ENCODE measurements at places on chromosomes 5 and 9.

DNA sequence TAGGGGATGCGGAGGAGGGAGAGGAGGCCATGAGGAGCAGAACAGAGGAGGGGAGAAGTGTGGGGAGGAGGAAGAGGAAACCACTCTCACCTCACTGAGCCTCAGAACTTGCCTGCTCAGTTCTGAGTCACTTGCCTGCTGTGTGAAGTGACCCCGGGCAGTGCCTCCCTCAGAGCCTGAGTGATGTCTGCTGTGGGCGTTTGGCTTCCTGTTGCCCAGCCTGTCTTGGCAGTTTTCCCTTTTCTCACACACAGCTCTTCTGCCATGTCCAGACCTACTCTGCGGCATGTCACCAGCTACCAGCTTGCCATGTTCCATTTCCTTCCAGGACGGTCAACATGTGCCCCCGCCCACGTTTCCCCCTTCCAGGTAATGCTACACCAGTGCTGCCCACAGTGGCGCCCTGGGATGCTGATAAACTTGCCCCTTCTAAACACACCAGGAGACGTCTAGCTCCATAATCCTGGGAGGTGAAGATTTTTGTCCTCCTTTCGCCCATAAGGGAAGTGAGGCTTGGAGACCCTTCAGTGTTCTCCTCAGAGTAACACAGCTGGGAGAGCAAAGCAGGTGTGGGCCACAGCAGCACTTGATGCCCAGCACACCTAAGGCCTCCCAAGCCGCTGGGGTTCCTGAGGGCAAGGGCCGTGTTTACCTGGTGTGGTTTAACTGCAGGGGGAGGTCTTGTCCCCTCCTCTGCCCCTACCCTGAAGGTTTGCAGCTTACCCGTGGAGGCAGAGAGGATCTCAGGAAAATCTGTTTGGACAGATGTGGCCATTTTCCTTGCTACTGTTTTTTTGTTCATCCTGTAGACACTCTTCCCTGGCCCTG lies 63.8 kb upstream of the RNF130 start:
- no peak overlapping the region for H3K4me3 ChIP-seq
- H3K4me1 ChIP-seq = peaks cover 10% of the 10 kb centered on the region
- H3K27me3 ChIP-seq = peaks cover 21% of the 10 kb centered on the region
- H3K36me3 ChIP-seq = peaks cover 4% of the 10 kb centered on the region
- no peak overlapping the region for H3K27ac ChIP-seq

GRCh38 chr9:36935768-36936497 lies 98.1 kb downstream of the PAX5 start:
- peaks cover 12% of the 10 kb centered on the region for H3K4me1 ChIP-seq
- H3K36me3 ChIP-seq = peaks cover 2% of the 10 kb centered on the region
- peak overlapping the region; percentile 21 for H3K27ac ChIP-seq

DNA sequence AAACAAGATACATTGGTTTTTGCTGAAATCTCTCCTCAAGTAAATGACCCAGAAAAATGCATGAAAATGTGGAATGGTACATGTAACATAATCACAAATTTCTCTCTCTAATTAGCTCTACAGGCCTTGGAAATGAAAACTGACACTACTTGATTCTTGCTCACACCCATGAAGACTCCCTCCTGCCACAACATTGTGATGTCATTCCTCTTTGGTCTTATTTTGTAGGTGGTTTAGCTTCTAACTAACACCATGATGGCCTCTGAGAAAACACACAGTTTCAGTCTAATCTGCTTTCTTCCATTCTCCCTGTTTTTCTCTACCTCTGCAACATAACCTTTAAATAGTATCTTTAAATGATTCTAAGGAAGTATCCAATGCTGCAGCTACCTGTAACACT lies 78.6 kb upstream of the FAM174A start:
- H3K27ac ChIP-seq = no peak overlapping the region
- no peak overlapping the region for H3K4me3 ChIP-seq
- no peak for DNase-seq
- no peaks in the 10 kb centered on the region for H3K36me3 ChIP-seq

- H3K4me3 ChIP-seq = no peak overlapping the region
- peaks cover 21% of the 10 kb centered on the region for H3K4me1 ChIP-seq
- H3K27ac ChIP-seq = peak overlapping the region; percentile 74
- no peaks in the 10 kb centered on the region for H3K27me3 ChIP-seq
These were observed 25.1 kb downstream of the ERAP2 start for GRCh38 chr5:96901384-96901783.

DNA sequence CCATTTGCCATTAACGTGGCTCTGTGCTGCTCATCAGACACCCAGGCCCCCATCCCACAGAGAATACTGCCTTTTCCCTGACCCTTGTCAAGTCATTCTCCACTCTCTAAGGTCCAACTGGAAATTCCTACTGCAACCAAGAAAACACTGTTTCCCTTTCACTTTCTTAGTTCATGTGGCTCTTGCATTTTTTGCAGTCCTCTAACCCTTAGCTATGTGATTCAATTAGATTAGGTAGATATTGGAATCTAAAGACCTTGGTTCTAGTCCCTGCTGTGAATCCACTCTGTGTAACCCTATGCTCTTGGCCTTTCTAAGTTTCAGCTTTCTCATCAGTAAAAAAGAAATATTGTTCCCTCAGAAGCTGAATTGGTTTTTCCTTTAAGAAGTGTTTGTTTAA lies 649.4 kb downstream of the CCDC171 start:
- no peaks in the 10 kb centered on the region for H3K36me3 ChIP-seq
- no peaks in the 10 kb centered on the region for H3K4me1 ChIP-seq
- H3K27me3 ChIP-seq = no peaks in the 10 kb centered on the region
- H3K27ac ChIP-seq = no peak overlapping the region

DNA sequence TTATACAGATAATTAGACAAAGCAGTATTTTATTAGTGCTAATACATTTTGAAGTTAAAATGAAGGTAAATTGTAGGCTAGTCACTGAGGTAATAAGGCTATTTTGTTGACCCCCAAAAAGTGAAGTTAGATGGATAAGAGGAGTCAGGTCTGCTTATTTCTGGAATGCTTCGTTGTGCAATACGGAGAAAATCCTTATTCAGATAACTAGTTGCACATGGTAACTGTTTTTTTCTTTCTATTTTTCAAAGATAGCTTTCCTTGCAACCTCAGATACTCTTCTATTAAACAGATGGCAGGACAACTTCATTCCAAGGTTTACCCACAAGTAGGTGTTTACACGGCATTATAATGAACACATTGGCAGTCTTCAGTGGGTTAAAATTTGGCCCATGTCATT lies 101.1 kb downstream of the TMEM174 start:
- H3K27ac ChIP-seq = no peak overlapping the region
- no peaks in the 10 kb centered on the region for H3K4me1 ChIP-seq
- no peak for DNase-seq
- H3K27me3 ChIP-seq = peaks cover 57% of the 10 kb centered on the region

DNA sequence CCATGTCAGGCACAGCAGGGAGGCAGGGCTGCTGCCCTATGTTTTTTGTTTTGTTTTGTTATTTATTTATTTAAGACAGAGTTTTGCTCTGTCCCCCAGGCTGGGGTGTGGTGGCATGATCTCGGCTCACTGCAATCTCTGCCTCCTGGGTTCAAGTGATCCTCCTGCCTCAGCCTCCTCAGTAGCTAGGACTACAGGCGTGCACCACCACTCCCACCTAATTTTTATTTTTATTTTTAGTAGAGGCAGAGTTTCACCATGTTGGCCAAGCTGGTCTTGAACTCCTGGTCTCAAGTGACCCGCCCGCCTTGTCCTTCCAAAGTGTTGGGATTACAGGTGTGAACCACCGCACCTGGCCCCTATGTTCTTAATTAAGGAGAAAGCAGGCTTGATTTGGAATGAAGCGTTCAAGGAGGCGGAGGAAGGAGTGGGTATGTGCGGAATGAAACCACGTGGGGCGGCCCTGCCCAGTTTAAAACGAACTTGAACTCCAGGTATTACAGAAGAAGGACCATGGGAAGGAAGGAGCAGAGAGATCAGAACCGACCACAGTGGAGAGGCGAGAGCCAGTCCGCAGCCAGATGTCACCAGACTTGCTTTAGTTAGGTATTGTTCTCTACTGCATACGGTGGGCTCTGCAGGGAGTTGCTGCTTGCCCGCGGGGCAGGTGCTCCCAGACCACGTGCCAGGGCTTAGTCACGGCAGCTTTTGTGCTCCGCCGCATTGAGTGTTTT lies 34.9 kb upstream of the EPB41L4B start:
- no peak overlapping the region for H3K27ac ChIP-seq
- DNase-seq = no peak
- no peak overlapping the region for H3K4me3 ChIP-seq
- H3K4me1 ChIP-seq = no peaks in the 10 kb centered on the region
- H3K27me3 ChIP-seq = peaks cover 15% of the 10 kb centered on the region

GRCh38 chr5:8981496-8981895 lies 564.4 kb downstream of the SEMA5A start:
- no peak overlapping the region for H3K4me3 ChIP-seq
- H3K27me3 ChIP-seq = no peaks in the 10 kb centered on the region
- no peak overlapping the region for H3K27ac ChIP-seq
- no peaks in the 10 kb centered on the region for H3K36me3 ChIP-seq
- H3K4me1 ChIP-seq = no peaks in the 10 kb centered on the region

GRCh38 chr9:72947984-72948465 lies 4.8 kb downstream of the ALDH1A1 start:
- no peak overlapping the region for H3K27ac ChIP-seq
- H3K4me1 ChIP-seq = peaks cover 13% of the 10 kb centered on the region
- H3K36me3 ChIP-seq = peaks cover 3% of the 10 kb centered on the region
- no peak for DNase-seq

DNA sequence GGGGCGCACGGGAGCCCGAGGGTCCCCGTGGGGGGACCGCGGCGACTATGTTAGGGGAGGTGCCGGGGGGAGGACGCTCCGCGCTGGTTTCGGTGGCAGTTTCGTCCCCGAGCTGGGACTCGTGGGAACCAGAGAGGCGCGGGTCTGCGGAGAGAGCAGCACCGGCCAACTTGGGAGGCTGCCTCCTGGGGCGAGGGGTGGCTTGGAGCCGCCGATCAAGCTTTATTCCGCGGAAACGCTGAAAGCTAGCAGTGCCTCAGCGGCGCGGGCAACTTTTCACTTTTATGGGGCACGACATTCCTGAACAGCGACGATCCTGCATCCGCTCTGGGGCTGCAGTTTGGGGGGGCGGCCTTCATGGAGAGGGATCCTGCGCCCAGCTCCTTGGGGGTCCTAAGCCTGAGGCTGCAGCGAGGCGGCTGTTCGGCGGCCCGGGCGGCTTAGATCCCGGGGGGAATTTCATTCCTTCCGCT lies 369 bp downstream of the OCLN start:
- no peak overlapping the region for H3K27ac ChIP-seq
- no peak for DNase-seq
- H3K36me3 ChIP-seq = peaks cover 2% of the 10 kb centered on the region
- H3K4me1 ChIP-seq = peaks cover 10% of the 10 kb centered on the region
- H3K4me3 ChIP-seq = peak overlapping the region; percentile 79
- H3K27me3 ChIP-seq = peaks cover 68% of the 10 kb centered on the region

DNA sequence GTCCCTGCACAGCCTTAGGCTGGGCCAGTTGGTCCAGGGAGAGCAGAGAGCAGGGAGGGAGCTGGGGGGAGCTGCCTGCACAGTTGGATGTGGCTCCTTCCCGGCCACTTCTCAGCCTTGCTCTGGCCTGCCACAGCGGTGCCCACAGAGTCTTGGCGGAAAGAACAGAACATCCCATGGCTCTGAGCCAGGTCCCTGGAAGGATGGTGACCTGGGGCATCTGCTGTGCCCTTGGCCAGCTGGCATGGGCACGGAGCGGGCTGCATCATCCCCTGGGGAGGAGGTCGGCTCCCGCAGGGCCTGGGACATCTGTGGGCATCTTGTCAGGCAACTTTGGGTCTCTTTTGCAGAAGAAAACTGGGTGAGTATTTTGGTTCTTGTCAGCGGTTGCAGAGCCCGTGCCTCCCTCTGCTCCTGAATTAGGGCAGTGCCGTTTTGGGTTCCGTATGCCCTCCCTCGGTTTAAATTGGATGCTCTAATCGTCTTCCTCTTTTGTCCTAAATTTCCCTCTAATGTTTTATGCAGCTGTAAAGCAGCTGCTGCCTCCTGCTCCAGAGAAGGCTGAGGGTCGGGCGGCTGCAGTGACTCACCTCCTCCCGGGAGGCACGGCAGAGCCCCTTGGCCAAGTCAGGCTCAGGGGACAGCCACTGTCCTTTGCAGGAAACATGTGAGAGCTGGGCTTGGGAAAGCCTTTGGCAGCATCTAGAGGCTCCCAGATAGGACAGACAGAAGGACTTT lies 10.5 kb upstream of the NACC2 start:
- H3K4me1 ChIP-seq = peaks cover 26% of the 10 kb centered on the region
- no peak for DNase-seq
